Activated T-cell treated with anti-CD3 and anti-CD28 coated beads, Interleukin-2, amount 50 U/mL, for 72 hours (primary cell): ENCODE measurements at places on chromosomes 3 and 15. TPM values are rescaled to one million over a fixed set of nuclear protein-coding genes. Genes with fewer than 3 reads are reported as not detected.

DNA sequence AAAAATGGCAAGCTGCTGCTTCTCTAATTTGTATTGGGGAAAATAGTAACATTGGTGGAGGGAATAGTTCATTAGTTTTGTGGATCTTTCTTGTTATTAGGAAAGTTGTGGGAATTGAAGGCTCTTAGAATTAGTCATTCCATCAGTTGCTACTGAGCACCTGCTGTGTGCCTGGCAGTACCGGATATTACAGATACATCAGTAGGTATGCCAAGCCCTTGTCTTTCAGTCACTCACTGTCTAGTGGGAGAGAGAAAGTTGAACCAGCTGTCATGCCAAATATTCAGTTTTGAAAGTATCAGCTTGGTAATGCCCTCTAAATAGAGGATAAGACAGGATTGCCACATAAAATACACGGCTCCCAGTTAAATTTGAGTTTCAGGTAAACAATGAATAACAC is 32.5 kb downstream of the IGSF10 start:
- H3K4me3 ChIP-seq: no peak overlapping the region
- H3K36me3 ChIP-seq: no peaks in the 10 kb centered on the region
- H3K27me3 ChIP-seq: no peaks in the 10 kb centered on the region
- no peak for DNase-seq
- no peaks in the 10 kb centered on the region for H3K4me1 ChIP-seq
- H3K27ac ChIP-seq: no peak overlapping the region

DNA sequence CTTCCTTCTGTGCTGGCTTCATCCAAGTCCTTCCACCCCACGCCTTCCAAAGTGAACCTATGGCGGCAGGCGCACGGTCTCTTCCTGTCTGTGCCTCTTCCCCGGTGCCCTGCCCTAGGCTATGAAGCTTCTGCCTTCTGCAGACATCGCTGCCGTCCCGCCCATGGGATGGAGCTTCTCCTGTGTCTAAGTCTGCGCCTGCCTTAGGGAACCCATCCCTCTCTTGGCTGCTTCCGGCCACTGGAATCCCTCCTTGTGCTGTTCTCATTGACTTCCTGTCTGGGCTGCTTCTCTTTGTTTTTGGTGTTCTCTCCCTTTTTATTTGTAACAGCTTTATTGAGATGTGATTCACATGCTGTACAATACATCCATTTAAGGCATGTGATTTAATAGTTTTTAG is 17.2 kb downstream of the CHCHD6 start:
- H3K27ac ChIP-seq: no peak overlapping the region
- peaks cover 8% of the 10 kb centered on the region for H3K36me3 ChIP-seq
- H3K27me3 ChIP-seq: no peaks in the 10 kb centered on the region
- no peaks in the 10 kb centered on the region for H3K4me1 ChIP-seq
- H3K4me3 ChIP-seq: no peak overlapping the region

GRCh38 chr15:78944202-78944625 is 632 bp downstream of the CTSH start:
- peak overlapping the region; percentile 84 for H3K4me3 ChIP-seq
- no peak for DNase-seq
- no peaks in the 10 kb centered on the region for H3K36me3 ChIP-seq

- DNase-seq: no peak
- H3K27ac ChIP-seq: no peak overlapping the region
- H3K27me3 ChIP-seq: no peaks in the 10 kb centered on the region
- H3K36me3 ChIP-seq: no peaks in the 10 kb centered on the region
Measured at GRCh38 chr15:28904541-28905315, 19.0 kb downstream of the APBA2 start.

DNA sequence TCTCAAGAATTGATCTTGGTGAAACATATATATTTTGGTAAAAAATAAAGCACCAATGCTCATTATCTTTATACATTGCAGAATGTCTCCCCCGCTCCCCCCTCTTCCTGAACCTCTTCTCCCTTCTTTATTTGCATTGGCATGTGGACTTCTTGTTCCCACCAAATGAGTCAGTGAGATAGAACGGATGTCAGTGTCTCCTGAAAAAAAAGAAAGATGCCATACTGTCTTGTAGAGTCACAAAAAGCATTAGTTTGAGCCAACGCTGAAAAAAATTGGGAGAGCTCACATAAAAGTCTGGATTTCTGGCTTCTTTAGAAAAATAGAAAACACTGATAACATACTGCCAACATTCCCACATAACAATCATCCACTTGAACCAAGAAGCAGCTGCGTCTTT is 32.0 kb upstream of the STXBP5L start:
- no peaks in the 10 kb centered on the region for H3K4me1 ChIP-seq
- no peak overlapping the region for H3K27ac ChIP-seq
- no peaks in the 10 kb centered on the region for H3K36me3 ChIP-seq

Gene PRR20G
- not detected for total RNA-seq
